ENCODE measurements at places on chromosomes 4 and X.

- DNase-seq: no peak
Observed at GRCh38 chrX:77447653-77448569, 722 bp downstream of the FGF16 start.

DNA sequence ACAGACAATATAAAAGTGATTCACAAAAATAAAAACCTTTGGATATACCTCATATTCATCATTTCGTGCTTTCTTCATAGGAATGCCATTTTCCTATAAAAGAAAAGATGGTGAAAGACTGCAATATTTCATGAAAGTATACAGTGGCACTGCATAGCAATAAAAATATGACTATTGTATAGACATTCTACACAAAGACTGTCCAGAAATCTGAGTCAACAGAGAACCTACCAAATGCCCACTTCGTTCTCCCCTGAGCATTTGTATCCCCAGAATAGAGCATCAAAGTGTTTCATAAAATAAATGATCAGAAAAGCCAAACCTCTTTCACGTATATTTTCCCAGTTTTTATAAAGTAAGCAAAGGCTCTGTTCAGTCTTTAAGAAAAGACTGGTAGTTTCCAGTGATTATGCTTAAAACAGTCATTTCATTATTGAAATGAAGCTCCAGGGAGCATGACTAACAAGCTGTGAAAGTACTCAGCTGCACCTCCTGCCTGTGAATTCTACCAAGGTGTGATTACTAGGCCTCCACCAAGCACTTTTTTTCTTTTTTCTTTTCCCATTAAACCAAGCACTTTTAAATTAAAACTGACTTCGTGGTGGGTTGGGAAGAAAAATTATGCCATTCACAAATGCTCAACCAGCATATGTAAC, 20.2 kb downstream of the PPA2 start:
- peak; percentile 42 for DNase-seq

DNA sequence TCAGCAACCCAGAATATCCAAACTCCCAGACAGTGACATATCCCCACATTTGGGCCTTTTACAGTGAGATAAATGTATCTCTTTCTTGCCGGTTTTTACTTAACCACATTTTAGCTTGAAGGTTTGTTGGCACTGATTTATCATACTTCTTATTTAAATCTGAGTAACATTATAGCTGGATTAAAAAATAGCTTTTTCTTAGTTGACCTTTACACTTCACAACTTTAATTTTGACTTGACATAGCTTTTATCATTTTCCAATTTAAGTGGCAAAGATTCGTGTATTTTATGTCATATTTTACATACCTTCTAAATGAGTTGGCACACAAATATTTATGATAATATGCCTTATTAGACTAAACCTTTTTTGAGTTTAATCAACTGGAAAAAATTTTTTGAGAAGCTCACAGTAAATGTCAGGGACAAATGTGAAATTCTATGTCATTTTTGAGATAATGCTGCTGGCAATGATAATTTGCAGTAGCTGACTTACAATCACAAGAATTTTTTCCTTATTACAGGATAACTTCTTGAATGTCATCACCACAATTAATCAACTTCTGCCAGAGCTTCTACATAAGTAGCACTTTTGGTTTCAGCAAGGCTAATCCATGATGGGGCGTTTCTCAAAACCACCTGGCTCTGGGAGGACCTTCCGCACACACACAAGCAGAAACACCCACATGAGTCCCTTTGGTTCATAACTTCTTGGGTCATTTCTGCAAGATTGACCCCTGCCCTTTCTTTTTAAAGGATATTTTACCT, 80.3 kb downstream of the SYTL5 start:
- no peak for DNase-seq

GRCh38 chr4:150098214-150098613, 20.0 kb downstream of the DCLK2 start:
- no peak for DNase-seq

GRCh38 chr4:3320361-3321023, 27.7 kb downstream of the RGS12 start:
- DNase-seq: no peak

- no peak for DNase-seq
Observed at GRCh38 chr4:165972747-165973146, 99.7 kb downstream of the TLL1 start.

DNA sequence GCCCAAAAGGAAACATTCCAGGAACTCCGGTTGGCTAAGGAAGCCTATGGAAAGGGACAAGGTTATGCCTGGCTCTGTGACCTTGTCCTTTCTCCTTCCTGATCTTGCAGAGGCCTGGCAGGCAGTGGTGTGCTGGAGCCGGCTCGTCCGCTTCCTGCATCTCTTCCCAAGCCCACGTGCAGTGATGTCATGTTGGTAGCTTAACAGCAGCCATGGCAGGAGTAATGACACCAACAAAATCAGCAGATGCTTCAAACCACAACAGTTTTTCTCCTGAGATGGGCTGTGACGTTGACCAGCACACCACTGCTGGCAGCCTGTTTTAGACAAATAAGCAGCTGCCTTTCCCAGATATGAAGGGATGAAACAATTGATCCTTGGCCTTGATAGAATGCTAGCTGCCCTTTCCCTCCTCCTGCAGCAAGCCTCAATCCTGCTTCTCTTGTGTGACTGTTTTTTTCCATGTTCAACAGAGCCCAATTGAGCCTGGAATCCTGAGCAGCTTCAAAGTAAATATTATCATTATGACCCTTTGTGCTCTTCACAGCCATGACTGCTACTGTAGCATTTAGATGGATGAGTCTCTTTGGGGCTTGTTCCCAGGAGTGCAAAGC, 23.4 kb downstream of the SEPTIN6 start:
- no peak for DNase-seq

DNA sequence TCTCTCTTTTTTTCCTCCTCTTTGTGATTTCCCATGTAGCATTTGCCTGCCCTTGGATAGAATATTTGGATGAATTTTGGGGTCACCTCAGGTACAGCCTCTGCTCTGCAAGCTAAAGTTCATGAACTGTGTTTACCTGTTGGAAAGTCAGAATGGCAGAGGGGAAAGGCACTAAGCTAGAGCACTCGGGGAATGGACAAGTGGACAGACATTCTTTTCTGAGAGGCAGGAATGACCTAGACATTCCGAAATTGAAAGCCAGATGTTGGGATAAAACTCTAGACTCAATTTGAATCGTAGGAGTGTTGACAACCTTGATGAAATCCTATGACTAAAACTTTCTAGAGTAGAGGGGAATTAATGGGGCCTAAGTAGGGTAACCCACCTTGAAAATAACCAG, 56.1 kb downstream of the LUZP4 start:
- no peak for DNase-seq

Data from T-helper 1 cell (primary cell).